NCI-H146 (cell line): ENCODE measurements at places on chromosomes 6 and 20.
A peak's percentile ranks its signal among the peaks of the same experiment; 100 is the strongest.

DNA sequence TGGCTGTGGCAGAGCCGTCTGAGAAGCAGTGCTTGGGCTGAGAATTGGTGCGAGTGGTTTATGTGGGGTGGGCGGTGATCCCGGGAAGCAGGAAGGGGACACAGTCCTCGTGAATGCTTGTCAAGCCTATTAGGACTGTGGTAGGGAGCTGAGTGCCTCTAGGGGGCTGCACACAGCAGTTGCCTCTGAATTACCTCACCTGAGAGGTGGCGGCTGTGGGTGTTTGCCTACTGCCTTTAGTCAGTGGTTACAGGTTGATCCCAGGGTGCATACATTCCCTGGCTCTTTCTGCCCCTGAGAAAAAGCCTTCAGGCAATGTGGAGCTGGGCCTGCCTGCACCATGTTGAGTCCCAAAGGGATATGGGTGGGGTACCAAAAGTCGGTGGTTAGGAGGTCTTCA lies 5.2 kb downstream of the AP5S1 start:
- no peak for DNase-seq

DNA sequence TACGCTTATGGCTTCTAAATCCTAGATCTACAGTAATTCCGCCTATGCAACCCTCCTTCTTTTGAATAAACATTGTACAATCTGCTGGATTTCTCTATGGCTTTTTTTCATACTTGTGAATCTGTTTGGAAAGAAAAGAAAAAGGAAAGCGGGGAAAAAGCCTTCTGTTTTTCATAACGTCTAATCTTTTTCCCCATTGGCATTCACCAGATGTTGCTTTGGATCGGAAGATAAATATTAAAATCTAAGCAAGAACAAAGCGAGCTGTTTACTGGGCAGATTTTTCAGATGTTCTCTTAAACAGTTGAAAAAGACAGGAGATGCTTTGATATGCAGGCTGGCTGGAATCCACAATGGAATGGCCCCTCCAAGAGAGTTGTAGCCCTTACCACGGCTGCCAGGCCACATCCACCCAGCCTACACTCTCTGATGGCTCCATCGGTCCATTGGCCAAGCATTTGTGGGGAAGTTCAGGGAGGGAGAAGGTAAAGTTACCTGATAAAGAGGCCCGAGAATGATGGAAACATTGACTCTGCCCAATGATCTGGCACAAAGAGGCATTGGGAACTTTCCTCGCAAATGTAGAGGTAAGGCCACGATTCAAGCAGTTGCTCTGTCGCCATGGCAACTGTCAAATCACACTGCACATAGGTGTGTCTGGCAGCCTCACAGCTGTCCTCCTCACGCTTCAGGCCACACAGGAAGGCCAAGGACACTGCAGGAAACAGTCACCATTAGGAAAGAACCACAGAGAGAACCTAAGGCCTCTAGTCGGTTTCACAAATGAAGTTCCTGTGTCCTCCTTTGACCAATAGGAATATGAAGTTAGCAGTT lies 70.3 kb downstream of the PKHD1 start:
- DNase-seq = peak; percentile 16

DNA sequence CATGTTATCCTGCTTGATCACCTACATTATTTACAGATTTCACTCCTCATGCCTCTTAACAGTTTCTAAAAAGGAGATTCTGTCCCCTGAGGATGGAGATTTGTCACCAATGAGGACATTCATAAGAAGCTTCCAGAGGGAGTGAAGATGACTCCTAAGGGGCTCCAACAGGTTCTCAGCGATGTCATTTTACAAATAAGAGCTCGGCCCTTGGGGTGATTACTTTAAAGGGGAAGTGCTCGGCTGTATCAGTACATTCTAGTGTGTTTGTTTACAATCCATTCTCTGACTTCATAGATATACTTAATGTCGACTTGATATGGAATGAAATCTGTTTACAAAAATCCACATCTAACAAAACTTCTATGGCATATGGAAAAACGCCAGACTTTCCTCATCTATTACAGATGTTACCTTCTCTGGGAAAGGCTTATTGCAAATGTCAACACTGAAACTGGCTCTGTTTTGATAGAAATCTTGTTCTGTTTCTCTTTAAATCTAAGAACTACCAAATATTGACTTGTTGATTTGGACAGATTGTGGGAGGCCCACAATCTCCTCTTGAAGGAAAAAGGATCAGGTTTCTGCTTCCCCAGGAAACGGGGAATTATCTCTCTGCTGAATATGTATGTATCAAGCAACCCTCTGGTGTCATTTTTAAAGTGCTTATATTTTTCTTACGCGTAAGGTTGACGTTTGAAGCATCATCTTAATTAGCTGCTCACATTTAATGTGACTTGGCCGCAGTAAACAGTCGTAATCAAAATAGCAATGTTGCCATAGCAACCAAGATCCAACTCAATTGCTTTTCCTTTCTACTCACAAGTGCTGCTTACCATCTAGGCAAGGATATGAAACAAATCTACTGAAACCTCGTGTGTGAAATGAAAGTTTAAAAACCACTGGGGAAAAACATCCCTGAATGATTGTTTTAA lies 95.7 kb downstream of the SHLD1 start:
- peak; percentile 43 for DNase-seq

DNA sequence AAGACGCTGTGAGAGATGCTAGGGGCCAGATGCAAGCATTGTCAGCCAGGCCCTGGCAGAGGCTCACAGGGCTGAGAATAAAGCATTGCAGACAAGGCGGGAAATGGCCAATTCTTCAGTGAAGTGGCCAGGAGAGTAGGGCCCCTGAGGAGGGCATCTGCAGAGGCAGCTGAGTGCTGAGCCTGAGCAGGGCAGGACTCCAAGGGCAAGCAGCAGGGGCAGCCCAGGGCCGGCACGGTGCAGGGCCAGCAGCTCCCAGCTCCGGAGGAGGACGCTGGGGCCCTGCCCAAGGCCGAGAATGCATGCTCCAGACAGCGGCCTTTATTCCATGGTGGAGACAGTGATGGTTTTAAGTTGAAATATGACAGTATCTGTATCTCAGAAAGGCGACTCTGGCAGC lies 305.5 kb downstream of the FOXC1 start:
- no peak for DNase-seq

- no peak for DNase-seq
Measured at GRCh38 chr6:3813150-3813780, 35.9 kb upstream of the FAM50B start.

DNA sequence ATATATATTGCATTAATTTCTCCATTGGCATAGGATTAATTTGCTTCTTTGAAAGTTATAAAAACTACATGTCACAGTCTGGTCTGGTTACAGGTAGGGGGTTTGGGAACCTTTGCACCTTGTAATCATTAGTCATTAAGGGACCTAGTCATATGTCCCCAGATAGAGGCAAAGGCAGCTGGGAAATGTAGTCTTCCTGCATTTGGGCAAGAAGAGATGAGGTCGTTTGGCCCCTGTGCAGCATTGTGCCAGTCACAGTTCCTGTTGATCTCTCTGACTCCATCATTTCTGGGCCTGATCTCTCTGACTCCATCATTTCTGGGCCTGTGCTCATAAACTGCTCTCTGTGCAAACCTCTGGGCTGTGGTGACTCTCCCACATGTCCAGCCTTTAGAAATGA lies 73.2 kb downstream of the BCKDHB start:
- no peak for DNase-seq

DNA sequence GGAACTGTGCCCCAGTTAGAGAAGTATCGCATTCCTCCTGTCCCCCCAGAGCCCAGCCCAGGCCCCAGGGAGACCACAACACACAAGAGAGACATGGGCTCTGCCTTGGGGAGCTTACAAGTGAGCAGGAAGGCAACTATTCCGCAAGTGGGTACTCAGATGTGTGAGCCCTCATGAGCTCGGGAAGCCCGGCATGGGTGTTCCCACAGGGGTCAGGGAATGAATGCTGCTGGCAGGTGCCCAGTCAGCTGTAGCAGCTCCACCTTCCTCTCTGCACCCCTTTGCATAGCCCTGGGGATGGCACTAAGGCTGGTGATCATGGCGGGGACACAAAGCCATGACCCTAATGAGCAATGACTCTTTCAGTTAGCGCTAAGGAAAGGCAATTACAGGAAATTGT lies 194.1 kb downstream of the SYNDIG1 start:
- no peak for DNase-seq

DNA sequence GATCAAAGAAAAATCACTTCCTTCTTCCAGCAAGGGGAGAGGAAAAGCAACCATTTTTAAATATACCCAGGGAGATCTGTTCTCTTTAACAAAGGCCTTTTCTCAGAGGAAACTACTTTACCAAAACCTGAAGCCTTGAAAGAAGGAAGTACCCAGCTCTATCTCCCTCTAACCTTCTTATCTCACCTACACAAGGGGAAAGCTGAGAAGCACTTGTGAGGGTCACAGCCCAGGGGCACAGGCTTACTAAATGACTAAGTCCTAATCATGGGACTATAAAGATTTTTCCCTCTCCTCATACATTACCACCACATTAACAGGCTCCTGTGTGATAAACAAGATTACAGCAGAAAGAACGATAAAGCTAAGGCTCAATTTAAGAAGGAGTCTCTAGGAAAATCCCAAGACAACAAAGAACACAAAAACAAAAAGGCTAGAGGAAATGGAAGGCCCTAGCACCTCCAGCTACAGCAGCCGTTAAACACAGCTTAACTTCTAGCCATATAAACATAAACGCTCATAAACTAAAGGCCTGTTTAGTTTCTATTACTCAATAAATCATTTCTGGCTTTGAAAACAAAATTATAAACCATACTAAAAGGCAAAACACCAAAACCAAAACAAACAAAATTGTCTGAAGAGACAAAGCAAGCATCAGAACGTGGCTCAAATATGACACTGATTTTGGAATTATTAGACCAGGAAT lies 284.9 kb upstream of the ECI2 start:
- no peak for DNase-seq

GRCh38 chr6:13445744-13446115 lies 41.7 kb downstream of the GFOD1 start:
- no peak for DNase-seq

GRCh38 chr6:90078513-90079289 lies 184.4 kb downstream of the GJA10 start:
- DNase-seq = no peak

- DNase-seq = no peak
Measured at GRCh38 chr6:66291905-66292304, 584.9 kb upstream of the EYS start.

DNA sequence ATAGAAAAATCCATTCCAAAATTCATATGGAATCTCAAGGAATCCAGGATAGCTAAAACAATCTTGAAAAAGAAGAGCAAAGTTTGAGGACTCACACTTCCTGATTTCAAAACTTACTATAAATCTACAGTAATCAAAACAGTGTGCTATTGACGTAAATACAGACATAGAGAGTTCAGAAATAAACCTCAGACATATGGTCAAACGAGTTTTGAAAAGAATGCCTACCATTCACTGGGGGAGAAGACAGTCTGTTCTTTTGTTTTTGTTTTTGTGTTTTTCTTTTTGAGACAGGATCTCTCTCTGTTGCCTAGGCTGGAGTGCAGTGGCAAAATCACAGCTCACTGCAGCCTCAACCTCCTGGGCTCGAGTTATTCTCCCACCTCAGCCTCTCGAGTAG lies 25.3 kb upstream of the PROKR2 start:
- DNase-seq = no peak

DNA sequence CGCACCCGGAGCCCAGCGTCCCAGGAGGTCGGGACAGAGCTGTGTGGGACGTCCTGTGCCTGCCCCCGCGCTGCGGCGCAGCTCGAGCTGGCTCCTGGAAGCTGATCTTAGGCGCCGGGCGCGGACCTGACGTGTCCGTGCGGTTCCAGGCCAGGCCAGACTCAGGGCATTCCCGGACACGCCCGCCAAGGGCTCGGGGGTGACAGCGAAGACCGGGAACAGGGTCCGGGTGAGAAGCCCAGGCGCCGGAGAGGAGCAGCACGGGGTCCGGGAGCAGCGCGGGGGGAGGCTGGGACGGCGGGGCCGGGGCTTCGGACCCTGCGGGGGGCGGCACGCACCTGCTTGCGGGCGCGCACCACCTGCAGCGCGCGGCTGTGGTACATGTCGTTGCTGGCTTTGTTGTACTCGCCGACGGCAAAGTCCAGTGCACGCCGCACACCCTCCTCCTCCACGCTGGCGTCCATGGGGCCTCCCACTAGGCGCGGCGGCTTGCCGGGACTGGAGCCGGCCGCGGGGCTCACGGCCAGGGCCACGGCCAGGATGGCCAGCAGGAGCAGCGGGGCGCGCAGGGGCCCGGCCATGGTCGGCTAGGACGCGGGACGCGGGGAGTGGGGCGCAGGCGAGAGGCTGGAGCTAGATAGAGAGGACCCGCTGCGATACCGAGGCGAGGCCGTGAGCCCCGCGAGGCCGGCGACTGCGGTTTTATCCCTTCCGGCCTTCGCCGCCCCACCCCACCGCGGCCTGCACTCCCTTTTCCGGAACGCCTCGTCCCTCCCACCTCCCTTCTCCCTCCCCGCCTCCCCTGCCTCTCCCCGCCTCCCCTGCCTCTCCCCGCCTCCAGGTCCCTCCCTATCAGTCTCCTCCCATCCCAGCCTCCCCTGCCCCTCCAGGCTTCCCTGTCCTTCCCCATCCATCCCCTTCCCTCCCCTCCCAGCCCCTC lies at the start of gene CST3:
TSS of gene CST3 (minus strand) at position 674 of the 940 bp plus-strand sequence. CDS start at position 581, 93 bp downstream.
- peak; percentile 92 for DNase-seq
